ENCODE measurements at places on chromosomes 6 and 20. TPM values are rescaled to one million over a fixed set of nuclear protein-coding genes. Genes with fewer than 3 reads are reported as not detected.

FAM209B gene
- 0.26 TPM for polyA plus RNA-seq

UCKL1 gene
- 96.3 TPM for polyA plus RNA-seq

SLC52A3 gene
- not detected for polyA plus RNA-seq

CRIP3 gene
- 3.8 TPM for polyA plus RNA-seq

PSORS1C2 gene
- polyA plus RNA-seq: not detected

CAGE1 gene
- 0.26 TPM for polyA plus RNA-seq

RIPPLY2 gene
- 1.2 TPM for polyA plus RNA-seq

CCR6 gene
- polyA plus RNA-seq: not detected

PPP1R14C gene
- 190 TPM for polyA plus RNA-seq

ATP9A gene
- 11.3 TPM for polyA plus RNA-seq

OXT gene
- polyA plus RNA-seq: not detected

E2F3 gene
- 16.5 TPM for polyA plus RNA-seq

HFE gene
- polyA plus RNA-seq: 1.3 TPM

GSTA2 gene
- polyA plus RNA-seq: 0.24 TPM

TNNC2 gene
- 96.3 TPM for polyA plus RNA-seq

METTL24 gene
- polyA plus RNA-seq: 6.8 TPM

ALDH5A1 gene
- polyA plus RNA-seq: 10.4 TPM

MCCD1 gene
- polyA plus RNA-seq: not detected

KIF6 gene
- polyA plus RNA-seq: 1.7 TPM

PSMB8 gene
- 0.57 TPM for polyA plus RNA-seq

LSM14B gene
- 6.5 TPM for polyA plus RNA-seq

SCRT2 gene
- not detected for polyA plus RNA-seq

TNXB gene
- 1.7 TPM for polyA plus RNA-seq

RAMACL gene
- 0.44 TPM for polyA plus RNA-seq

NKX2-2 gene
- polyA plus RNA-seq: not detected

ZBTB12 gene
- polyA plus RNA-seq: 0.62 TPM

HCK gene
- polyA plus RNA-seq: not detected

ACTL10 gene
- polyA plus RNA-seq: 1.3 TPM

SYTL3 gene
- polyA plus RNA-seq: 11.4 TPM

CALHM6 gene
- polyA plus RNA-seq: 1.9 TPM

GPX5 gene
- 3.6 TPM for polyA plus RNA-seq

TNF gene
- polyA plus RNA-seq: 0.14 TPM

WFDC2 gene
- 8.5 TPM for polyA plus RNA-seq

STX11 gene
- polyA plus RNA-seq: 0.20 TPM

UBE3D gene
- polyA plus RNA-seq: 13.9 TPM

MEI4 gene
- polyA plus RNA-seq: 0.15 TPM

ADISSP gene
- polyA plus RNA-seq: 38.5 TPM

ADAM33 gene
- 0.56 TPM for polyA plus RNA-seq

PHF3 gene
- polyA plus RNA-seq: 13.1 TPM

GSTA3 gene
- not detected for polyA plus RNA-seq

FOXP4 gene
- 42.5 TPM for polyA plus RNA-seq

C6orf141 gene
- 0.98 TPM for polyA plus RNA-seq

SLC23A2 gene
- polyA plus RNA-seq: 11.5 TPM

NDUFAF4 gene
- polyA plus RNA-seq: 85.5 TPM

RRBP1 gene
- polyA plus RNA-seq: 50.7 TPM
